Sciatic nerve (tissue), 2 donors: ENCODE measurements at places on chromosomes 1 and 21. TPM values are rescaled to one million over a fixed set of nuclear protein-coding genes. Genes with fewer than 3 reads are reported as not detected.

GRCh38 chr1:1842360-1843146 is 48.3 kb downstream of the GNB1 start:
- DNase-seq = no peak

The OR6N1 gene
- total RNA-seq = not detected

DNA sequence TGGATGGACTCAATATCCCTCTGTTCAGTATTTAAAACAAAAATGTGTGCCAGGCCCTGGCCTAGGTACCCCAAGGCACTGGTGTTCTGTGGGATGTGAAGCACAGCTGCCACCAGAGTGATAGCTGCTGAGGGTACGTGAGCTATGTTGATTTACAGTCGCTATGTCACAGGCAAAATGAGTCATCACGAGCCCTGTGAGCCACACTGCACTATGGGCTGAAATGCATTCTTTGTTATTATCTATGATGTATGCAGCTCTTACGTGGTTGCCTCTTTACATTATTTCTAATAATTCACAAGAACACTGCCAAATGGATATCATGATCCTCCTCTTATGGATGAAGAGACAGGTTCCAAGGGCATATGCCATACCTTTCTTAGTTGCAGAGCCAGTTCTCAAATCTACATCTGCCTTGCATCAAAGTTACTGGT is 2.1 kb downstream of the TEX38 start:
- no peak for DNase-seq

The HES4 gene
- 30.5 TPM for total RNA-seq

The TLCD4 gene
- total RNA-seq = 27.9 TPM

GRCh38 chr1:109850194-109850593 is 60.5 kb upstream of the CSF1 start:
- no peak for DNase-seq

DNA sequence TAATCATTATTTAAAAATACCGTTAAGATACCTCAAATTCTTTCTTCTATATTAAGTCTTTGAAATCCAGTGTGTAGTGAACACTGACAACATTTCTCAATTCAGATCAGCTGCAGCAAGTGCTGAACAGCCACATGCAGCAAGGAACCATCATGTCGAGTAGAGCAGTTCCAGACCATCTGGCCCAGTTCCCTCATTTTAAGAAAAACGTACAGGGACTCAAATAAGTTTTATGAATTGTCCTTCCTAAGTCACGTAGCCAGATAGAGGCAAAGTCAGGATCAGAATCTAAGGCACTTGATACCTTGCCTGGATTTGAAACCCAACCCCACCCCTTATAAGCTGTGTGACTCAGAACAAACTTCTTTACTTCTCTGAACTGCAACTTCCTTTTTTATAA is 132.4 kb downstream of the PROX1 start:
- no peak for DNase-seq

DNA sequence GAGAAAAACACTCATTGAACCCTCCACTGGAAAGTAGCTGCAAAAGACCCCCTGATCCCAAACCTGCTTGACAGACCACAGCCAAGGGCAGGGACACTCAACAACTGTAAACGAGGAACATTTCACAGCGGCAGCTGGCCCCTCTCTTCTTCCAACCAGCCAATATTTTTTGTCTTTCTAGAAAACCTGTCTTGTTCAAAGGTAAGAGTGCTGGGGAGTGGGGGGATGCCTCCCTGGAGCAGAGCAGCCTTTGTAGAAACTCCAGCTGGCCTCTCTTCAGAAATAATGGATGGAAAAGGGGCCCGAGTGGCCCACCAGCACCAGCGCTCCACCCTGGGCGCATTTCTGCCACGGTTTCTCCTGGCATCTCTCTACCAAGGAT is 384.0 kb downstream of the RRAGC start:
- no peak for DNase-seq

GRCh38 chr1:12372761-12373160 is 142.9 kb downstream of the VPS13D start:
- DNase-seq = no peak

The PCP4 gene
- 8.5 TPM for total RNA-seq

GRCh38 chr1:1039145-1039910 is 19.4 kb downstream of the AGRN start:
- DNase-seq = no peak

The DMBX1 gene
- total RNA-seq = 0.13 TPM

GRCh38 chr21:14742119-14742518 is 196.0 kb upstream of the SAMSN1 start:
- no peak for DNase-seq

DNA sequence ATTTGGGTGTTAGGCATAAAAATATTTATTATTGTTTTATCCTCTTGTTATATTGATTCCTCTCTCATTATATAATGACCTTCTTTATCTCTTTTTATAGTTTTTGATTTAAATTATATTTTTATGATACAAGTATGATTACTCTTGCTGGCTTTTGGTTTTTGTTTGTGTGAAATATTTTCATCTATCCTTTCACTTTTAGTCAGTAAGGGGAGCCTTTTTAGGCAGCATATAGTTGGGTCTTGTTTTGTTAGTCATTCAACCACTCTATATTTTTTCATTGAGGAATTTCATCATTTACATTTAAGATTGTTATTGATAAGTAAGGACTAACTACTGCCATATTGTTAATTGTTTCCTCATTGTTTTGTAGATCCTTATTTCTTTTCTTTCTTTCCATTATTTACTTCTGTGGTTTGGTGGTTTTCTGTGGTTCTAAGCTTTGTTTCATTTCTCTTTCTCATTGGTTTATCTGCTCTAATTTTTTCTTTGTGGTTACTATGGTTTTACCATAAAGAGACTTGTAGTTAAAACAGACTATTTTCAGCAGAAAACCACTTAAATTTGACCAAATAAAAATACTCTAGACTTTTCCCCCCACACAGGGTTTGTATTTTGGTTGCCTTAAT is 593.1 kb downstream of the NUF2 start:
- DNase-seq = no peak

GRCh38 chr1:11151826-11152612 is 37.1 kb upstream of the ANGPTL7 start:
- DNase-seq = peak; percentile 60

The FBLIM1 gene
- total RNA-seq = 29.0 TPM

- DNase-seq = no peak
Measured at GRCh38 chr1:19612530-19612929, 31.6 kb upstream of the NBL1 start.

GRCh38 chr1:207884266-207885029 is 26.5 kb downstream of the CD34 start:
- no peak for DNase-seq

DNA sequence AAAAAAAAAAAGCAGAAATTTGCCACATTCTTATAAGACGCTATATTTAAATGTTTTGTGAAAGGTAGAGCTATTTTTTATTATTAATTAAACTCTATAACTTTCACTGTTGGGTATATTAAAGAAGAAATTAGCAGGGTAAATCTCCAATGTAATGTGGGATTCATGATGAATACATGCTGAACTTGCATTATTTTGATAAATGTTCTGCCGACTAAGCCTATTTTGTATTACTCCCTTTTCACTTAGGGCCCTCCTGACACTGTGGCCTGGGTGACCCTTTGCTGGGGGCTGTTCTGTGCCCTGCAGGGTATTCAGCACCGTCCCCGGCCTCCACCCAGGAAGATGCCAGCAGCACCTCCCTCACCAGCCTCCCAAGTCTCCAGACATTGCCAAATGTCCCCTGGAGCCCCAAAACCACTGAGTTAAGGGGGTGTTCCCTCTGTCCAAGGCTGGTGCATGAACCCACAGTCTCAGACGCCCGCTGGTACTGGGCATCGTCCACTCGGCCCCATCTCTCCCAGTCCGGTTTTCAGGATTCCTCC is 22.5 kb downstream of the RSPH1 start:
- DNase-seq = peak; percentile 49

GRCh38 chr1:229778794-229779193 is 152.7 kb downstream of the URB2 start:
- DNase-seq = no peak

DNA sequence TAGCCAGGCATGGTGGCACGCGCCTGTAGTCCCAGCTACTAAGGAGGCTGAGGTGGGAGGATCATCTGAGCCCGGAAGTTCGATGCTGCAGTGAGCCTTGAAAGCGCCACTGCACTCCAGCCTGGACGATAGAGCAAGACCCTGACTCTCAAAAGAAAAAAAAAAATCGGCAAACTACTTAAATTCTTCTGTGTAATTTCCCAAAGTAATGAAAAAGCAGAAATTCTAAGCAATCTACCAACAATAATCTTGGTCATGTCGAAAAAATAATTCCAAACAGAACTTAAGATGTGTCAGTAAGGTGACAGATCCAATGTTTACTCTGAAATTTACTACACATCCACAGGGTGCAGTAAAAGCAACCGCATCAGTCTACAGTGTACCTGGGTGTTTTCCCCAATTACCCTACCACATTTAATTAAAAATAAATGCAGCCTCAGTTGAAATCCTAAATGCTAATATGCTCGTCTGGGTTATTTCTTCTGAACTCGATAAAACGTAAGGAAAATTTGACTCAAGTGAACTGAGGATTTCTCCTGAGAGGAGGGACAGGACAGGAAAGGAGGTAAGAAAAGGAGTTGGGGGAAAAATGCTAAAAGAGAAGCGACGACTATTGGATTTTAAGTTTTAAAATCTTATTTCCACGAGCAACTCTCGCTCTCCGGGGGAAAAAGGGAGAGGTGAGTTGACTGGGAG is 801 bp downstream of the EPRS1 start:
- DNase-seq = no peak

The CD101 gene
- 1.0 TPM for total RNA-seq

DNA sequence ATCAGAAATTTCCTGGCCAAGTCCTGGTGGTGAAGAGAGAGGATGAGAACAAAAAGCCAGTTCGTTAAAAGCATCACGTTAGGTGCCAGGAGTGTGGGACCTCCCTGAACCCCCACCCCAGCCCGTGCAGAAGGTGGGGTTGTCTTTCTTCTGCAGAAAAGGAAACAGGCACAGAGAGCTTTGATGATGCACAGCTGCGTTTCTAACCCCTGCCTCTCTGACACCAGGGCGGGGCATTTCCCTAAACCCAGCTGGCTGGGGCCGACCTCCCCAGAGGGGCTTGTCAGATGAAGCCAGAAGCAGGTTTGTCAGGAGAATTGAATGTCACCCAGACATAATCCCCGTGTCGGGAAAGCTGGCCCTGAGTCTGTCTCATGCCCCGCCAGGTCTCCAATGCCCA is 189.3 kb upstream of the EDN2 start:
- no peak for DNase-seq

- DNase-seq = no peak
Measured at GRCh38 chr1:204241050-204241449, 27.3 kb upstream of the GOLT1A start.

DNA sequence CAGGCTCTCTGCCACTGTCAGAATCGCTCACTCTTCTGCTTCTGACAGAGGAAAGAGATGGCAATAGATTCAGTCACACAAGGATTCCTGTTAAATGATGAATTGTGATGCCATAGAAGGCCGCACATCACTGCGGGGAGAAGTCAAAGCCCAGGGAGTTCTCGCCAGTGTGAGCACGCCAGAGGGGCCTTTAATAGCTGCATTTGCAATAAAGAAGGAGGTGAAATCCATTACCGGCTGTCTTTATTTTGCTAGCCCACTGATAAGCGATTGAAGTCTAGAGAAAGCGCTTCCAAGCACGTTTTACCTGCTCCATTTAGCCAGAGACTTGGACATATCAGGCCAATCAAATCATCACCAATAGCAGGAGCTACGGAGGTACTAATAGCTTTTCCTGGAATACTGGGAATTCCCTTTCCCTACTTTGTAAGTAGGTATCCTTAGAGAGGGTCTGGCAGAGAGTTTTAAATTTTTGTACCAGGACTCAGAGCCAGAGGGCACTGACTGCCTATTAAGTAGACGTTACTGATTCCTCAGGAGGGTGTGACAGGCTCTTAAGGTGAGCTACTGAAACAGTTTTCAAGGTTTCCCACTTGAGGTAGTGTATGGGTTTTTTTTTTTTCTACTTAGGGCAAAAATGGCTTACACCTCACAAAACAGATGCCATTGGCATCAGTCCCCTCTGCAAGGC is 10.2 kb upstream of the TARBP1 start:
- no peak for DNase-seq

DNA sequence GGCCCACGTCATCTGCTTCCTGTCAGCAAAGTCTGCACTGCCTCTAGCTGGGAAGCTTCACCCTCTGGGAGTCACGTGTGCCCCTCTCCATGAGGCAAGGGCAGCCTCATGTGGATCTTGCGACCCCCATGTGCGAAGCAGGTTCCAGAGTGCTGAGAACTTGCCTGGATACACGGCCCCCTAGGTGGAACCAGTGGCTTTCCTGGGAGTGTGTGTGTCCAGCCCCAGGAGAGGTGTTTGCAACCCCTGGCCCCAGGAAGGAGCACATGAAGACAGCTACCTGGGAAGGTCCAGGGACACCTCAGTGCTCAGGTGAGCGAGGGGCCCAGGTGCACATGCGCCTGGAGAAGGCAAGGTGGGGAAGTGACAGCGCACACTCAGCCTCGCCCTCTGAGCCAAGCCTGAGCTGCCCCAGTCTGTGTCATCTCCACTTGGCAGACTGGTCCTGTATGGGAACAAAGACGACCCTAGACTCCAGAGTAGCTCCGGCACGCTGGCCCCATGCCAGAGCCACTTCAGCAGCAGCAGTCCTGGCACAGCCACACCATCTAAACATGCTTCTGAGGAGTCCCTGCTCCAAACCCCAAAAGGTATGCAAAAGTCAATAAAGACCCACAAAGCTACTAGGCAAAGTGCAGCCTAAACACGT is 8.9 kb downstream of the LSS start:
- no peak for DNase-seq

DNA sequence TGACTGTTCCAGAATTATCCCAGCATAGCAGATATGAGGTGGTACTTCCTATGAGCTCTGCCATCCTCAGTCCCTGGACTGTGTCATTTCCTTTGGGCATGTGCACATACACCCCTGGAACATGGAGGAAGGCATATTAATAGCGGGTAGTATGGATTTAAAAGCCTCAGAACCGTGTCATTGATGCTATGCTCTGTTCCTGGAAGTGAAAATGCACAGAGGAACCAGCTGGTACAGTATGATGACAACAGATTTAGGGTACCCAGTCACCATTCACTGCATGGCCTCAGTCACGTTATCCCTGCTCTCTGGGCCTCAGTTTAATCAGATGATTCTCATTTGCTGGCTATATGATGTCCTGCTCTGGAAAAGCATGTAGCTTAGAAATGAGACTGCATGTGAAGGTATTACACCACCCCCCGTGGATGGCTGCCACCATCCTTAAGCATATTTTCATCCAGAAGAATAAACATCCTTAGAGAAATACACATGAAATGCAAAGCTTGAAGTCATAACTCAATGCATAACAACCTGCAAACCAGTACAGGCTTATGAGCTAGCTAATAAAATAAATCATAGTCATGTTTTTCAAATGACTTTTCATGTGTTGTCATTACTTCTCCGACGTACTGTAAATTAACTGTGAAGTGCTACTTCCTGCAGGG is 37.8 kb downstream of the SETD4 start:
- DNase-seq = no peak

GRCh38 chr1:57986432-57986831 is 560.1 kb downstream of the OMA1 start:
- no peak for DNase-seq

GRCh38 chr1:87535551-87535950 is 206.9 kb downstream of the LMO4 start:
- no peak for DNase-seq

- no peak for DNase-seq
Measured at GRCh38 chr1:244758708-244759107, 76.8 kb upstream of the COX20 start.

The DENND2C gene
- 4.5 TPM for total RNA-seq

The KANK4 gene
- total RNA-seq = 69.9 TPM

GRCh38 chr1:215407575-215407974 is 159.5 kb upstream of the KCTD3 start:
- DNase-seq = no peak
